Activated naive CD4-positive, alpha-beta T cell treated with anti-CD3 and anti-CD28 coated beads, Interleukin-2, amount 50 U/mL, for 72 hours (primary cell): ENCODE measurements at places on chromosomes 1 and 21. TPM values are rescaled to one million over a fixed set of nuclear protein-coding genes. Genes with fewer than 3 reads are reported as not detected.

HUNK gene
- total RNA-seq = not detected

GRCh38 chr1:230820568-230820967 is 47.8 kb downstream of the C1orf198 start:
- no peak for DNase-seq

STYXL2 gene
- total RNA-seq = not detected

- DNase-seq = no peak
Measured at GRCh38 chr1:202639500-202639899, 70.8 kb downstream of the SYT2 start.

GRCh38 chr1:67338642-67339041 is 31.0 kb downstream of the IL12RB2 start:
- no peak for DNase-seq

GRCh38 chr1:200895801-200896530 is 1.3 kb downstream of the INAVA start:
- DNase-seq = no peak

GRCh38 chr1:228399531-228400236 is 7.0 kb downstream of the TRIM11 start:
- DNase-seq = peak; percentile 26

GRCh38 chr21:15095326-15095725 is 30.5 kb upstream of the NRIP1 start:
- DNase-seq = no peak

- no peak for DNase-seq
Measured at GRCh38 chr1:83838573-83838972, 160.4 kb downstream of the TTLL7 start.

FCER1A gene
- total RNA-seq = 0.20 TPM

- DNase-seq = no peak
Measured at GRCh38 chr1:54545916-54546635, 2.0 kb upstream of the ACOT11 start.

ROR1 gene
- 0.25 TPM for total RNA-seq

GRCh38 chr1:194227161-194227560 is 1040.7 kb upstream of the B3GALT2 start:
- no peak for DNase-seq

DNA sequence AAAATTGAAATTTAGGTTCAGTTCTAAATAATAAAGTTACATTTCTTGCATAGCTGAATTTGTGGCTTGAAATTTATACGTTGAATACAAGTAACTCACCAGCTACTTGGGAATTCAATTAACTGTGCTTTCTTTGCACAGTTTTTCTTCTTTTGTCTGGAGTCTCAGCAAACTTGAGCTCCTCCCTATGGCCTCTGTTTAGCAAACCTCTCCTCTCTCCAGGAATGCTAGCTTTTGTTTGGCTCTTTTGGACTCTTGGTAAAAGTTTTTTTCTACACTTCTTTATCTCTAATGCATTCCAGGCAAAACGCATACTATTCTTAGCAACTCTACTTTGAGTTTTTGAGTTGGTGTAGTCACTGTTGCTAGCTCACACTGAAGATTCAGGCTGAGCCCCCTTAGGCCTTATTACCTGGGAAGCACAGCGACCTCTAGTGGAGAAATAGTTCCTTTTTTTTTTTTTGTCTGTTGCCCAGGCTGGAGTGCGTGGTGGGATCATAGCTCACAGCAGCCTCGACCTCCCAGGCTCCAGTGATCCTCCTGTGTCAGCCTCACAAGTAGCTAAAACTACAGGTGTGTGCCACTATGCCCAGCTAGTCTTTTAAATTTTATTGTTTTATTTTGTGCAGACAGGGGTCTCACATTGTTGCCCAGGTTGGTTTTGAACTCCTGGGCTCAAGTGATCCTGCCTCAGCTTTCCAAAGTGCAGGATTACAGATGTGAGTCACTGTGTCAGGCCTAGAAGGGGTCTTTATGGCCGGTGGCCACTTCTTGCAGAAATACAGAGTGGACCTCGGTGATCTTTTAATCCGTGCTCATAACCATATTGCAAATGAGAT is 61.7 kb downstream of the CASQ2 start:
- peak; percentile 9 for DNase-seq

GRCh38 chr1:172254521-172255222 is 165.8 kb upstream of the C1orf105 start:
- no peak for DNase-seq

- DNase-seq = no peak
Measured at GRCh38 chr1:5648410-5649165, 343.6 kb downstream of the NPHP4 start.

DNA sequence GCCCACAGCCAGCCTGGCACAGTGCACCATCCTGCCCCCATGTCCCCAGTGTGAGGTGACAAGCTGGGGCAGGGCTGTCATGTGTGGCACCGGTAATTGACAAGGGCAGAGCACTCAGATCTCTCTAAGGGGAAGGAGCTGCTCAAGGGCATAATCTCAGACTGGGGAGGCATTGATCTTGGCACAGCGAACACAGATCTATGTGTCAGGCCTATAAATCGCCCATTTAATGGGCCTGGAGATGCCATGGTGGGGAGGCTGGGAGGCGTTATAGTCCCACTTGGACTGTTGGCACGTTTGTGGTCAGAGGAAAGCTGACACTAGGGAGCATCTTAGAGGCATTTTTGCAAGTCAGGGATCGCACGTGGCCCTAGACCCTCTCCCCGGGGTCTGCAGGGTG is 594.1 kb downstream of the PTPRU start:
- no peak for DNase-seq

SIK1 gene
- total RNA-seq = 2.3 TPM

- DNase-seq = no peak
Measured at GRCh38 chr21:17469727-17470126, 43.1 kb upstream of the CXADR start.

TIPRL gene
- total RNA-seq = 40.7 TPM

KLHDC9 gene
- total RNA-seq = 2.2 TPM

CYP4Z1 gene
- total RNA-seq = not detected
